ENCODE measurements at places on chromosomes 12 and 14.

GRCh38 chr12:2627835-2628191, 167.0 kb upstream of the FKBP4 start:
- DNase-seq, result no peak

DNA sequence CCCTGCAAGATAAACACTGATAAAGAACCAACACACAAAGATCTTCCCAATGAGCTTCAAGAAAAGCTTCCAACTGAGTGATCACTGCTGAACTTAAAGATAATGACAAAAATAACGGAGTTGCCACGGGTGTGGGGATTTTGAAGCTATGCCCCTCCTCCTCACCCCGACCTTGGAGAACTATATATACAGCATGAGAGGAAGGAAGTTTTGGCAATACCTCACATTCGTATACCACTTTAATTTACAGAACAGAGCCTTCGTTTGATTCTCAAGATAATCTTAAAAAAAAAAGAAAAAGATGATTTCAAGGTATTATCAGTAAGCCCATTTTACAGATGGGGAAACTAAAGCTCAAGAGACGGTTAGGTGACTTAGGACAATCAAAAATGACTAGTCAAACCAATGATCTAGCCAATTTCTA, 715 bp downstream of the NEK9 start:
- DNase-seq, result no peak

GRCh38 chr12:28771968-28772367, 377.1 kb upstream of the FAR2 start:
- DNase-seq, result no peak

DNA sequence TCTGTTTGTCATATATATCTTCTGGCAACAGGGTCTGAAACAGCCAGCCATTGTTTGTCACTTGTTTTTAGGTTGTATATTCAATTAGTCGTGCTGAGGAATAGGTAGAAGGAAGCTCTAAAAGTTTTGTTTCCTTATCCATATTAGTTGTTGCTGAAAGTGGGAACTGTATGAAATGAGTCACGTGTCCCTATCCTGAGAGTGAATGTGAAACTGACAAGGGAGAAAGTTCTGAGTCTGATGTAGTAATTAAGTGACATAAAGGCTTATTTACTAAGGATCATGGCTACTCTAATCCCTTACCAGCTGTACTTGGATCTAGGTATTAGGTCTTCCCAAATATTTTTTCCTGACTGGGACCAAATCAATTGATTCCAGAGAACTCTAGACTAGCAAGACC, 16.4 kb downstream of the FAM234B start:
- DNase-seq, result no peak
